Testis (tissue), 5 donors: ENCODE measurements at places on chromosomes 7 and 10. TPM values are rescaled to one million over a fixed set of nuclear protein-coding genes. Genes with fewer than 3 reads are reported as not detected.

The OR2A5 gene
- total RNA-seq, result 0.43 TPM

The SNCG gene
- 8.9 TPM for total RNA-seq

The SCART1 gene
- 11.6 TPM for total RNA-seq

DNA sequence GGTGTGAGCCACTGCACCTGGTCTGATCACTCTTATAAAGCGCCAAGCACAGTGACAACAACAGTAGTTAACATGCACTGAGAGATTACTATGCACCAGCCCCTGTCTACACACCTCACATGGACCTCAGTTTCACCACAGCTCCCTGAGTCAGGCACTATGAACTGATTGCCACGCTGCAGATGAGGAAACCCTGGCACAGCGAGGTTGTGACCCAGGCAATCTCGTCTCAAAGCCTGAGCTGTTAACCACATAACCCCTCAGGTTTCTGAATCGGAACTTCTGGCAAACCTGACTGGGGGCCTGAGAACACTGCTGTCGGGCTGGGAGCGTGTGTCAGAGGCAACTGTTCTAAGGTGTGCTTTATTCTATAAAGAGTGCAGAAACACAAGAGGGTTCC is 150.8 kb downstream of the RNF216 start:
- no peak overlapping the region for H3K4me3 ChIP-seq
- DNase-seq, result no peak
- H3K27ac ChIP-seq, result no peak overlapping the region
- H3K36me3 ChIP-seq, result no peaks in the 10 kb centered on the region

- no peaks in the 10 kb centered on the region for H3K4me1 ChIP-seq
- H3K27me3 ChIP-seq, result no peaks in the 10 kb centered on the region
- H3K36me3 ChIP-seq, result no peaks in the 10 kb centered on the region
- H3K4me3 ChIP-seq, result no peak overlapping the region
Measured at GRCh38 chr7:2654059-2654458, 22.3 kb downstream of the TTYH3 start.

GRCh38 chr7:52715701-52716100 is 319.7 kb upstream of the POM121L12 start:
- H3K4me3 ChIP-seq, result no peak overlapping the region
- H3K36me3 ChIP-seq, result no peaks in the 10 kb centered on the region
- H3K4me1 ChIP-seq, result peaks cover 6% of the 10 kb centered on the region
- no peaks in the 10 kb centered on the region for H3K27me3 ChIP-seq
- H3K27ac ChIP-seq, result no peak overlapping the region
- peak; percentile 17 for DNase-seq

- H3K36me3 ChIP-seq, result no peaks in the 10 kb centered on the region
- no peak overlapping the region for H3K27ac ChIP-seq
- no peaks in the 10 kb centered on the region for H3K27me3 ChIP-seq
- peak; percentile 10 for DNase-seq
- H3K4me3 ChIP-seq, result no peak overlapping the region
Measured at GRCh38 chr10:103514244-103514643, 20.7 kb downstream of the NEURL1 start.

DNA sequence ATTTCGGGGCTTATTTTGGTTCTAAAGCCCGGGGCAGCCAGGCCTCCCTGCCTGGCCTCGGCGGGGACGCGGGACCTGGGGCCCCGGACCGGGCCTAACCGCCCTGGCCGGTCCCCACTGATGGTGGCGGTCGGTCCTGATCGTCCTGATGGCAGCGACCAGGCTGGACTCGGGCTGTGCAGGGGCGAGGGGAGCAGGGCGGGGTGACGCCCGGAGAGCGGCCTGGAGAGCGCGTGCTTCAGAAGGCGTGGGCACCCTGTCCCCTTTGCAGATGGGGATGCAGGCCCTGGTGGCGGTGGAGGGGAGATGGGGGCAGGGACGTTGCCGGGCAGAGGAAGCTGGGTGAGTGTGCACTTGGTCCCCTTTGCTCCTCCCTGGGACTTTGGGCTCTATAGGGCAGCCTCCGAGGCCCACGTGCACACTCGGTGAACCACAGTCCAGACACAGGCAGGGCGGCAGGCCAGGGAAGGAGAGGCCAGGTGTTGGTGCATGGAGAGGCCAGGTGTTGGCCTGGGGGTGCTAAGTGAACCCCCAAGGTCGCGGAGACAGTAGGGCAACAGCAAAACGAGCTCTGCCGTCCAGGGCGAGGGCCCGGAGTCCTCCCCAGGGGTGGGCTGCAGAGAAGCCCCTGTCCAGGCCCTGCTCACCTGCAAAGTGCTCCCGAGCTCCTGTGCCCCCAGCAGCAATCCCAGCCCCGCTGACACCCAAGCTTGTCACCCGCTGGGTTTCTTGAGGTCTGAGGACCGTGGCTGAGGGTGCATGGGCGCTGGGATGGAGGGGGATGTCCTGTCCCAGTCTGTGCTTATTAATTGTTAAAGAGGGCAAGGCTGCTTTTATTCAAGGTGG is 42.4 kb upstream of the FAM20C start:
- H3K4me1 ChIP-seq, result peaks cover 17% of the 10 kb centered on the region
- peak overlapping the region; percentile 96 for H3K27ac ChIP-seq
- H3K36me3 ChIP-seq, result no peaks in the 10 kb centered on the region
- peak overlapping the region; percentile 47 for H3K4me3 ChIP-seq
- DNase-seq, result no peak
- no peaks in the 10 kb centered on the region for H3K27me3 ChIP-seq
